ENCODE measurements at places on chromosomes 11 and 22.

DNA sequence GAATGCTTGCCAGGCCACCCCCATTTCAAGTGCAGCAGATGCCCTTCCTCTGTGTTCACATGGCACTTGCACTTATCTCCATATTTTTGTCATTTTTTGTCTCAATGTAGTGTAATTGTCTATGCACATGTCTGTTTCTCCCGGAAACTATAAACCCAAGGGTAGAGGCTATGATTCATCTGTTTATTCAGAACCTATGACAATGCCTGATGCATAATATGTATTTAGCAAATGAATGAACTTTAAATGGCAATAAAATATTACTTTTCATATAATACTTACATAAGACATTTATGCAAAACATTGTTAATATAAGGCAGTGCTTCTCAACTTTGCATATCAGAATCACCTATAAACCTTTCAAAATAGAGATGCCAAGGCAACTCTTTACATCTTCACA lies 6.7 kb downstream of the PAK1 start:
- DNase-seq: no peak

- DNase-seq: no peak
Observed at GRCh38 chr11:62030071-62030684, 62.7 kb upstream of the FTH1 start.

DNA sequence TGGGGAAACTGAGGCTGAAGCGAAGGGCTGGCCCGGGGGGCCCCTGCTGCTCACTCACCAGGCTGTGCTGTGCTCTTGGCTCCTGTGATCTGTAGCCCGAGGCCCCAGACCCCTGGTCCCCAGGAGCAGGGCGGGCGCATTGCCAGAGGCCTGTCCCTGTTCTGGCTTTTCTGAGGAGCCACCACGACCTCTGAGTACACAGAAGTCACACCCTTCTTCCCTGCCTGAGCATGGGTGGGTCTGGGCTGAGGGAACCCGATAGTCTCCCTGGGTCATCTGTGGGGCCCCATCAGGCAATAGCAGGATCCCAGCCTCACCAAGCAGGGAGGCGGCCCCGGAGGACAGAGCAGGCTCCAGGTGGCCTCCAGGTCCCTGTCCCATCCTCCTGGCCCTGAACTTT lies 5.1 kb downstream of the CASTOR1 start:
- DNase-seq: no peak

GRCh38 chr11:102518296-102519094 lies 12.1 kb downstream of the MMP7 start:
- DNase-seq: no peak

DNA sequence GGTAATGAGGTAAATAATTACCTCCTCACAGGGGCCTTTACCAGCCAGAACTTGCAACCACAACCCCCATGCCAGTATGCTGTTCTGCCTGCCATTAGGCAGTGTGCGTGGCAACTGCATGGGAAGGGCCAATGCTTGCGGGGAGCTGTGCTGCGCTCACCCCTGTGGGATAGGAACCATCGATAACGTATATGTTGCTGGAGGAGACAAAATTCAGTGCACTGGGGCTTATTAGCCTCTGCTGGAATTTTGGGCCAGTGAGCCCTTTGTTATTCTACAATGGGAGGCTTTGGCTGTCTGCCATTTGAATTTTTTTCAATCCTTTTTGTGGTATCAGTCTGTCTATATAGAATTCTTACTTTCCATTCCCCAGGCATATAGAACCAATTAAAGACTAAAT lies 47.3 kb downstream of the PPP2R1B start:
- DNase-seq: no peak

- DNase-seq: no peak
Observed at GRCh38 chr11:74055938-74056337, 47.1 kb upstream of the UCP3 start.

- DNase-seq: no peak
Observed at GRCh38 chr11:45662665-45663485, 2.5 kb downstream of the CHST1 start.

- DNase-seq: no peak
Observed at GRCh38 chr11:68002575-68002937, 1.3 kb downstream of the UNC93B1 start.

GRCh38 chr11:75563501-75563977 lies 1.5 kb downstream of the SERPINH1 start:
- no peak for DNase-seq

- no peak for DNase-seq
Observed at GRCh38 chr11:123729602-123730001, 11.9 kb downstream of the ZNF202 start.

GRCh38 chr11:98940913-98941312 lies 79.8 kb upstream of the CNTN5 start:
- DNase-seq: no peak

DNA sequence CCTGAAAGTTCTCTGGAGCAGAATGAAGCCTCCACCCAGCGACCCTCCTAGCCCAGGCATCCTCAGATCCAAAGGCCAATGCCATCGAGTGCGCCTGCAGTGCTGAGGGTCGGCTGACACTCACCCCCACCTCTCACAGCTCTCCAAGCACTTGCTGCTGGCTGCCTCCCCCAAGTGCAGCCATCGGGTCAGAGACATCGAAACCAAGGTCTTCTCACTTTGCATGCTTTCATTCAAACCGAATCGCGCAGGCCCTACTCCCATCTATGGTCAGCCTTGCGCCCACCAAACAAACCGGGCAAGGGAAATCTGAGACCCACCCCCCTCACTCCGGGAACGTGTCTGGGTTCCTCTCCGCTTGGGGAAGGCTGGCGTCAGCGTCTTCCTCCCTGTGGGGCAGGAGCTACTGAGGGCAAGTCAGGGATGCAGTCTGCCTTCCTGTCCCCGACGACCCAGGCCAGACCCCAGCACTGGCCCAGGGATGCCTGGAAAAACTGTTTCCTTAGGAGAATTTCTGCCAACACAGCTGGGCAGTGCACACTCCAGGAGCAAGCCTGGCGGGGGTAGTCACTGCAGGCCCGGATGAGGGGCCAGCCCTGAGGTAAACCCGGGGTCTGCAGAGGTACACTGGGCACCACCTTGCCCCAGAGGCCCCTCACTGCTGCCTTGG lies 7.0 kb downstream of the WNT7B start:
- no peak for DNase-seq

DNA sequence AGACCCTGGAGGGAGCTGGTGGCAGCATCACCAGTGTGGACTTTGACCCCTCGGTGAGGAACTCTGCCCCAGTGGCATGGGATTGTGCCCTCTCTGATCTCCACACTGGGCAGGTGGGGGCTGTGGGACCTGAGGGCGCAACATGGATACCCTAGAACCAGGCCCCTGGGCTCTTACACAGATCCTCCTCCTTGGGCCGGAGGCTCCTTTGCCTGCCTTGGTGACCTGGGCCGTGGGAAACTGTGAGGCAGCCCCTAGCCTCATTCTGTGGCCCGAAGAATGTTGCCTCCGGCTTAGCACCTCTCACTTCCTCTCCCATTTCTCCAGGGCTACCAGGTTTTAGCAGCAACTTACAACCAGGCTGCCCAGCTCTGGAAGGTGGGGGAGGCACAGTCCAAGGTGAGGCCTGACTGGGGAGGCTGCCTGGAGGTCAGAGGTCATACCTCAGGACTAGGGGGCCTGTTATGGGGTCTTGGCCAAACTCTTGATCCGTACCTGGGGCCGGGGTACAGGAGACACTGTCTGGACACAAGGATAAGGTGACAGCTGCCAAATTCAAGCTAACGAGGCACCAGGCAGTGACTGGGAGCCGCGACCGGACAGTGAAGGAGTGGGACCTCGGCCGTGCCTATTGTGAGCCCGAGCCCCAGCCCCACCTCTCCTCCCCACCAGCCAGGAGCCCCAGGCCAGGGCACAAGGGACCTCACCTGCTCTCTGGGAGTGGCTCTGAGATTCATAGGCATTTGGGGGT lies 12.2 kb downstream of the ATG16L2 start:
- DNase-seq: no peak

DNA sequence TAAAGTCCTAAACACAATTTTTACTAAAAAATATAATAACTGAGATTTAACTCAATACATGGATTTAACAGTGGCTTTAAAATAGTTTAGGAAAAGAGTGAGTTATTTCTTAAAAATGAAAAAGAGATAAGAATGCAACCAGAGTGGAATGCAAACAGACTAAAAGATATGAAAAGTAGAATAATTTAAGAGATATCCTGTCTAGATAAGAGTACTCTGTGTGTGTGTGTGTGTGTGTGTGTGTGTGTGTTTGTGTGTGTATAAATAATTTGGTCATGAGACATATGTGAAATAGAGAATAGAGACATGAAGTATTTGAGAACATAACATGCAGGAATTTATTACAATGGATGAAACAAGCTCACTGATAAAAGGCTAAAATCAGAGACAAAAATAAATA lies 986.9 kb upstream of the CHORDC1 start:
- no peak for DNase-seq

- DNase-seq: peak; percentile 57
Observed at GRCh38 chr22:39388261-39389011, 11.1 kb upstream of the TAB1 start.

- no peak for DNase-seq
Observed at GRCh38 chr22:45200860-45201511, 37.3 kb downstream of the NUP50 start.

DNA sequence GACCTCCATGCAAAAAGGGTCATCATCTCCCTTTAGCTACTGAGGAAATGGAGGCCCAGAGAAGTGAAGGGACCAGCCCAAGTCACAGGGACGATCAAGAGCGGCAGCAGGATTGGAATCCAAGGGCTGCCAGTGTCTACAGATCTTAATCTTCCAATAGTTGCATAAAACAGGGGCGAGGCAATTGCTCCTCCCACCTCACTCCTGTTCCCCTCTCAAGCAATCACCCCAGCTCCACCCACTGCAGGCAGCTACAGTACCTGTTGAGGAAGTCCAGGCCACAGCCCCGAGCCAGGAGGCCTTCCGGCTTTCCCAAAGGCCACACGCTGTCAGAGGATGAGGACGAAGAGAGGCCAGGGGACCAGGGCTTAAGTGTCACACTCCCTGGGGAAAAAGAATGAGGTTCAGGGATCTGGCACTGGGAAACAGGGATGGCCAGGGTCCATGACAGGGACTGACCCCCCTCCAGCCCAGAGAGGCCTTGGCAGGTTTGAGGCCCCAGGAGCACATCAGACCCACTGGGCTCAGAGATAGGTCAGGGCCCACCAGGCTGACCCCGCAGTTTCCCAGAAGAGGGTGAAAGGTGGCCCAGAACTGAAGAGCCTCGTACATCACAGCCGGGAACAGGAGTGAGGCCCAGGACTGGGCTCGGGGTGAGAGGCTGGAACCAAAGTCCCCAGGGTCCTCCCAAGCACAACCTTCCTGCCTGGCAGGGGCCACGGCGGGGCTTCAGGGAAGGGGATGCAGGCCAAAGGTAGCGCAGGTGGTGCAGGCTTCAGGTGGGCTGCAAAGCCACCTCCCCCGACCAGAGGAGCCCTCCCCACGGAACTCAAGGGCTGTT lies 16.4 kb upstream of the MFNG start:
- DNase-seq: no peak

GRCh38 chr11:115660030-115660805 lies 156.0 kb upstream of the CADM1 start:
- no peak for DNase-seq

DNA sequence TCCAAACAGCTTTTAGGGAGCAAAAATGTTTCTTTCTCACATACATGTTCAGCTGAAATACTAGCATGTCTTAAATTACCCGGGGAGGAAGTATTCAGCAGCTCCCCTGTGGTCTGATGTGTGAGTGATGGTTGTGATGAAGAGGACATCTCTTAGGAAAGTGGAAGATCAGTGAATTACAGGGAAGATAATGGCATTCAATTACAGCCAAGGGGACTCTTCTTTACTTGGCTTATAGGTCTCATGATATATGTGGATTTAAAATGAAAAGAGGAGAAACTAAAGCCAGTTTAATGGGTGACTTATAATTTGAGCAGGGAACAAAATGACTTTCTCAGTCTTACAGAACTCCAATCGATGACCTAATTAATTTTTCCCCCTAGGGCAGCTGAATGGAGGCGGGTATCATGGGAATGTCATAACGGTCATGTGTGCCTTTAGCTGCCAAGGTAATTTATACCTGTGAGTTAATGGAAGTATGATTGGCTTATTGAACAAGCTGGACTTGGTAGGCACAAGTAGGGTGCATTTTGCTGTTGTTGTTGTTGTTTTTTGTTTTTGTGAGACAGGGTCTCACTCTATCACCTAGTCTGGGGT lies 198.8 kb downstream of the HIPK3 start:
- DNase-seq: no peak

DNA sequence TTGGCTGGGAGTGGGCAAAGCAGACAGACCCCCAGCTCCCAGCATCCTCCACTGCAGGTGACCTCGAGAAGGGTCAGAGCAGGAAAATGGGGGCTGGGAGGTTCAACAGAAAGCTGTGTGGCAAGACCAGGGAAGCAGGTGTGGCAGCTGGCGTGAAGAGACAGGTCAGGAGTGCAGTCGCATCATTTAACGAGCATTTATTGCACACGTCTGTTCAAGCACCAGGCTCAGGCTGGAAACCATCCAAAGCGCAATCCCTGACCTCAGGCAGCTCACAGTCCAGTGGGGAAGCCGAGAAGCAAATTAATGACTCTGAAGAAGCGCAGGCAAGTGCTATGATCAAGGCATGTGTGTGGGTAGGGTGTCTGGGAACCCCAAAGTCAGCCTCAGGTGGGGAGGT lies 7.4 kb downstream of the SLC25A45 start:
- DNase-seq: no peak

DNA sequence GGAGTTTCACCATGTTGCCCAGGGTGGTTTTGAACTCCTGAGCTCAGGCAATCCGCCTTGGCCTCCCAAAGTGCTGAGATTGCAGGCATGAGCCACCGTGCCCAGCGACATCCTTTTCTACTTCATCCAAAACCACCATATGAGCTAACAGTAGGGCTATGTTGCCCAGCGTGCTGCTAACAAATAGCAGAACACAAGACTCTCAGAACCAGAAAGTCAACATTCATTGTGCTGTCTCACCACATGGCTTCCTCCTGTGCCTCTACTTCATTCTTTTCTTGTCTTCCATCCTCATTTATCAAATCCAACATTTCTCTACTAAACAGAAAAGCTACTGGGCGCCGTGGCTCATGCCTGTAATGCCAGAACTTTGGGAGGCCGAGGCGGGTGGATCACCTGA lies 12.0 kb upstream of the DENND5A start:
- no peak for DNase-seq

- no peak for DNase-seq
Observed at GRCh38 chr22:37628830-37629229, 10.6 kb upstream of the SH3BP1 start.

DNA sequence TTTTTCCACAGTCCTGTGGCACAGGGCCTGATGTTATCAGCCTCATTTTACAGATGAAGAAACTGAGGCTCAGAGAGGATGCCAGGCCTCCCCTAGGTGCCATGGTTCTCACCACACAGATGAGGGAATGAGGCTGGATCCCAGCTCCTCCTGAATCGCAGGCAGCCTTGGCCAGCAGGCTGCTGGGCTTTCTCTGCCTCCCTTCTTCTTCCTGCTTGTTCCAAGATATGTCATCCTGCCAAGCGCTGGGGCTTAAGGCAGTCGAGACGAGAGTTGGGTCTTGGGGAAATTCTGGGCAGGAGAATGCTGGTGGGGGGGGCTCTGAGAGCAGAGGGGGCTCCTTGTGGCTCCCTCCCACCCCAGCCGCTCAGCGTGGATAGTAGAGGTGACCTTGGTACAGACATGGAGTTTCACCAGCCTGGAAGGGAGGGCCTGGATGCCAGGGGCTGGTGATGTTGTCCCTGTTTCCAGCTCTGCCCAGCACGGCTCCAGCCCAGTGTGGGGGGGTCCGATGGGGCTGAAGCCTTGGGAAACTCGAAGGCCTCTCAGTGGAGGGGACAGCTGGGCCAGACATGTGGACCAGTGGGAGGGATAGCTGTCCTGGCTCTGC lies 16.6 kb upstream of the MPPED1 start:
- no peak for DNase-seq
